Activated CD4-positive, alpha-beta T cell treated with anti-CD3 and anti-CD28 coated beads, Interleukin-10, Interleukin-2, amounts not matched to agents 100 ng/mL and 50 ng/mL, durations not matched to agents 16 hours and 8 hours (primary cell): ENCODE measurements at places on chromosomes 4 and X.

DNA sequence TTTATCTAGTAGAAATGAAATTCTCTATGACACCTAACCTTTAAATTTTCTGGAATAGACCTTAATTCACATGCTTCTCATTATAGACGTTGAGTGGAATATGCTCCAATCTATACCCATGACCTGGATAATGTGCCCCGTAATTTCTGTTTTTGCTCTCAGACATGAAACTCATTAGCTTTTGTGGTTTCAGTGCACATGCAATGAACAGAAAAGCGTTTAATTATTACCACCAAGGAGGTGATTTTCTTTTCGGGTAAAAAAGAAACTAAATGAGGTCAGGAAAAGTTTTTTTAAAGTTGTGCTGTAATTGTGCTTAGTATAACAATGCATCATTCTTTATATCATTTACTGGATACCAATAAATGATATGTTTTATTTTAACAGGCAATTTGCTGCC lies 1703.9 kb upstream of the TENM3 start:
- DNase-seq = no peak

GRCh38 chr4:126264839-126265238 lies 950.1 kb downstream of the FAT4 start:
- no peak for DNase-seq

GRCh38 chr4:124530464-124531077 lies 182.0 kb downstream of the ANKRD50 start:
- no peak for DNase-seq

- no peak for DNase-seq
These were observed 439.1 kb downstream of the TLL1 start for GRCh38 chr4:166312166-166312565.

DNA sequence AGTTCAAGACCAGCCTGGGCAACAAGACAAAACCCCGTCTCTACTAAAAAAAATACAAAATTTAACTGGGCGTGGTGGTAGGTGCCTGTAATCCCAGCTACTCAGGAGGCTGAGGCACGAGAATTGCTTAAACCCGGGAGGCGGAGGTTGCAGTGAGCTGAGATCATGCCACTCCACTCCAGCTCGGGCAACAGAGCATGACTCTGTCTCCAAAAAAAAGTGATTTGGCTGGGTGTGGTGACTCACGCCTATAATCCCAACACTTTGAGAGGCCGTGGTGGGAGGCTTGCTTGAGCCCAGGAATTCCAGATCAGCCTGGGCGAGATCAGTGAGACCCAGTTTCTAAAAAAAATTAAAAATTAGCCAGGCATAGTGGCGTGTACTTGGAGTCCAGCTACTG lies 4.1 kb downstream of the OPHN1 start:
- no peak for DNase-seq

DNA sequence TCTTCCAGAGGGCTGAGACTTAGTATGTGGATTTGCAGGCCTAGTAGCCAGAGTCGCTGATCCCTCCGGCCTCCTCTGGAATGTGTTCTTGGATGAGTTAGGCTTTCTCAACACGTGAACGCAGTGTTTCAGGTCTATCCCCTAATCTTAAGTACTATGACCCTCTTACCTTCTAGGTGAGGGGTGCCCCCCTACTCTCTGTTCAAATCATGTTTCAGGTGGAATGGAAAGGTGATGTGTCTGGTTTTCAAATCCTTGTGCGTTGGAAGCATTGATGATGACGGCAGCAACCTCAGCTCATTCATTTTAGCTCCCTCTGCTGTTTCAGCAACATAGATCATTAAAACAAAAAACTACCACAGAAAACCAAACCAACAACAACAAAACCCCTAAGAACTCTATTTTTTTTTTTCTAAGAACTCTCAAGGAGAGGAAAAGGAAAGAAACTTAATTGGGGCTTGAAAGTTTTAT lies 56.4 kb downstream of the RWDD4 start:
- peak; percentile 5 for DNase-seq

GRCh38 chr4:152094970-152095700 lies 334.3 kb upstream of the GATB start:
- DNase-seq = peak; percentile 14

DNA sequence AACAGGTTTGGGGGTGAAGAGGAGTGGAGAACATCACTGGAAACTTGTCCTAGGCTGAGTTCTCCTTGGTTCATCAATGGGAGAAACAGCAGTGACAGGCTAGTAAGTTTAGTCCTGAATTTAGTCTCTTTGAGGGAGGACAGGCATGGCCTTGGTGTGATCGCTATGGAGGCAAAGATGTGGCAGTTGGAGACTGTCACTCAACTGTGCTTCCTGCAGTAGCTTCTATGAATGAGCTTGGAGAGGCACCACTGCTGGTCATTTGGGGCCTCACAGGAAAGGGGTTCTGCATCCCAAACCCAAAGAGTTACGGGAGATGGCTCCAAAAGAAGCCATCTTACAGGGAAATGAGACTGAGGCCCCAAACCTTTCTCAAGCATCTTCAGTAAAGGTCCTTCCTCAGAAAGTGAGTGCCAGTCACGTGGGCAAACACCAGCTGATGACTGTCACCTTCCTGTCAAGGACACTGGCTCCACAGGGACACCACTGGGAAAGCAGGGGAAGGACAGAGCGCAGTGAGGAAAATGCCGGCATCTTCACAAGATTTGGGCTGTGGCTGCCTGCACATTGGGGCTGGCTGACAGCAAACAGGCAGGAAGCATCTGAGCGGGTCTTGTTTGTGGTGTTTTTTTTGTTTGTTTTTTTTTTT lies 7.2 kb downstream of the MRFAP1 start:
- DNase-seq = no peak

DNA sequence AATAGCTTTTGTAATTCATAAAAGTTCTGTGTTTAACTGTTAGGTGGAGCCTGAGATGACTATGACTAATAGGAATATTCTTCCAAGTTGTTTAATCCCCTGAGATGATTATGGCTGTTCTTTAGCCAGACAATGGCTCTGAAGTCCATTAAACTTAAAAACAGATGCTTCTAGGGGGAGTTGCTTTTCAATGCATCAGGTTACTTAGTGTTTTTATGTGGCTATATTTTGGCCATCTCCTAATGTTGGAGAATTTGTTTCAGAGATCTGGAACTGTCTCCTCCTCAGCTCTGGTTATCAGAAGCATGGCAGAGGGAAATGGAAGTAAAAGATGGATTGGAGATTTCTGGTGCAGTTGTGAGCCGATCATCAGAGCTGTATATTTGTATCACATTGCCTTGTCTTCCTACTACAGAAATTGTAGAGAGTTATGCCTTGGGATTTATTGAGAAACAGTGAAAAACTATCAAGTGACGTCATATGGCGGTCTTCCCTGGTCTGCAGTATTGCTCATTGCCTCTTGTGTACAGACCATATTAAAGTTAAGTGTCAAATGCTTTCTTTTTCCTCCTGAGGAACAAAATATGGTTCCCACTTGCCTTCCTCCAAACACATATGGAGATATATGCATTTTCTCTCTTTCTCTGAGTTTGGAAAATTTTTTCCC lies 29.8 kb downstream of the SGMS2 start:
- no peak for DNase-seq

GRCh38 chr4:124484008-124484407 lies 228.5 kb downstream of the ANKRD50 start:
- DNase-seq = no peak

- no peak for DNase-seq
These were observed 81.6 kb upstream of the MID1 start for GRCh38 chrX:10702031-10702430.

DNA sequence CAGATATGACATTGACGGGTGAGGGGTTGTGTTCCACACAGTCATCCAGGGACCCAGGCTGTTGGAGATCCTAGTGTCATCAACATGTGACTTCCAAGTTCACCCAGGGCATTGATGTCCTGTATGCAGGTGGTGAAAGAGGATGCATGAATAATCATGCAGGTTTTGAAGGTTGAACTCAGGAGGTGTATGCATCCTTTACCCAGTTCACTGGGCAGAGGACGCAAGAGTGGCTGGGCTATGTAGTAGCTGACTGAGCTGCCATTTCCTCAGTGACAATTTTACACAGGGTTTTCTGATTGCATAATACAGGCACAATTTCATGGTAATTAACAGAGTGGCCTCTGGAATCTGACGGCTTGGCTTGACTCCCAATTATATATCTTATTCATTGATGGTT lies 323.0 kb downstream of the HS3ST1 start:
- DNase-seq = no peak

- DNase-seq = no peak
These were observed 119.2 kb upstream of the LEF1 start for GRCh38 chr4:108287834-108288413.

DNA sequence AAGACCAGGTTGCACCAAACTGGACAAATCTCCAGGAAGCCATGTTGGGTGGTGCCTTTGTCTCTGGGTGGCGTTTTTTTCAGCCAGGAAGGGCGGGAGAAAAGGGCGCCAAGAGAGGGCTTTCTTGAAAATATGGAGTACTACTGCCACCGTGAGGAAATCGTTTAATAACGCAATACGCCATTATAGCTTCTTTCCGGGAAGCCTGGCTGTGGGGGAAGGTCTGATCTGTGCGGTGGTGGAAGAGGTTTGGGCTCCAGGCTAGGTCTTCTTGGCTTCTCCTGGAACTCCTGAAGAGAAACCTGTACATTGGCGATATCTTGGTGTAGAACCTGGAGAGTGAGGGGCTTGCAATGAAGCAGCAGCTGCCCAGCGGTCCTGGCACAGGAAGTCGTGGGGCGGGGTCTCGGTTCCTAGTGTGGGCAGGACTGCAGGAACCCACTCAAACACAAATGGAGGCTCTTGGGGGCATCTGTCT lies 202.7 kb downstream of the OR13H1 start:
- DNase-seq = peak; percentile 89

- DNase-seq = no peak
These were observed 24.5 kb upstream of the GPR78 start for GRCh38 chr4:8555716-8556115.

DNA sequence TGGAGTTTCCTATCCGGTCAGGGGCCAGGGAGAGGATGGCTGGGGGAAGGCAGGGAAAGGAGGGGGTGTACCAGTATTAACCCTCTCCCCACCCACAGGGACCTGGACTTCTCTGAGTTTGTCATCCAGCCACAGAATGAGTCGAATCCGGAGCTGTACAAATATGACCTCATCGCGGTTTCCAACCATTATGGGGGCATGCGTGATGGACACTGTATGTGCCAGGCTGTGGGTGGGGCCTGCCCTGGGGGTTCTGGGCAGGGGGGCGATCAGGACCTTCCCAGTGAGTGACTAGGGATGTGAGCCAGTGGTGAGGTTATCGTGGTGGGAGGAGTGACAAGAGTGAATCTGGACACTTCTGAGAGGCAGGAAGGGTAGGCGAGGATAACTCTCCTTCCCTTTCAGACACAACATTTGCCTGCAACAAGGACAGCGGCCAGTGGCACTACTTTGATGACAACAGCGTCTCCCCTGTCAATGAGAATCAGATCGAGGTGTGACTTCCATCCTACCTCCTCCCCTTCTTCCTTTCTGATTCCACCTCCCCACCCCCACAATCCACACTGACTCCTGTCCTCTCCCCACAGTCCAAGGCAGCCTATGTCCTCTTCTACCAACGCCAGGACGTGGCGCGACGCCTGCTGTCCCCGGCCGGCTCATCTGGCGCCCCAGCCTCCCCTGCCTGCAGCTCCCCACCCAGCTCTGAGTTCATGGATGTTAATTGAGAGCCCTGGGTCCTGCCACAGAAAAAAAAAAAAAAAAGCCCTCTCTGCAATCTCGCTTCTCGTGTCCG lies 14.6 kb downstream of the USP11 start:
- DNase-seq = peak; percentile 51

DNA sequence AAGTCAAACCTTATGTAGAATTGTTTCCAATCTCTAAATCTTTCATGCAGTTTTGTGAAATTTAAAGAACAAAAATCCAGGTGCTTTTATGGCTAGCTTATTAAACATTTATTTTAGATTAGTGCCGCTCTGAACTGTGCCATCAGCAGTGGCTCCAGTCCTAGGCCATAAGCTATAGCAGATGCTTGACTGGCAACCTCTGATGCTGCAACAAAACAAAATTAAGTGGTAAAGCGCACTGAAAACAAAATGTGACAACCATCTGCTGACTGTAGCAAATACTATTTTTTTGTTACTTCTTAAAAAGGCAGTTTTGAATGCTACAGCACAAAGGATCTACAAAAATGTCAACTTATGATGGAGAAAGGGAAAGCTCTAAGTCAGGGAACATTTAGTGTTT lies 237.4 kb downstream of the DCLK2 start:
- DNase-seq = no peak

GRCh38 chr4:8446122-8446521 lies 5.5 kb downstream of the TRMT44 start:
- DNase-seq = no peak

- DNase-seq = no peak
These were observed 45.5 kb downstream of the OPHN1 start for GRCh38 chrX:68387776-68388175.

DNA sequence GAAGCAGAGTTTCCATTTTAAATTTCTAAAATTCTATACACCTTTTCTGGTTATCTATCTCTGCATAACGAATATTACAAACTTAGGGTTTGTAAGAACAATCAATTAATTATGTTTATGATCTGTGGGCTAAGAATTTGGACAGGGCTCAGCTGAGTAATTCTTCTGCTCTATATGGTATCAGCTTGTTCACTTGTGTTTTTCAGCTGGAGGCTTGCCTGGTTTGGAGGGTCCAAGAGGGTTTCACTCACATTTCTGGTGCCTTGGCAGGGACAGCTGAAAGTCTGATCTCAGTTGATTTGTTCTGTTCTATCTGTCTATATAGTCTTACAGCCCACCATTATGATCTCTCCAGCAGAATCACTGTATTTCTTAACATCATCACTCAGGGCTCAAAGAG lies 57.8 kb upstream of the ADGRA3 start:
- DNase-seq = no peak

DNA sequence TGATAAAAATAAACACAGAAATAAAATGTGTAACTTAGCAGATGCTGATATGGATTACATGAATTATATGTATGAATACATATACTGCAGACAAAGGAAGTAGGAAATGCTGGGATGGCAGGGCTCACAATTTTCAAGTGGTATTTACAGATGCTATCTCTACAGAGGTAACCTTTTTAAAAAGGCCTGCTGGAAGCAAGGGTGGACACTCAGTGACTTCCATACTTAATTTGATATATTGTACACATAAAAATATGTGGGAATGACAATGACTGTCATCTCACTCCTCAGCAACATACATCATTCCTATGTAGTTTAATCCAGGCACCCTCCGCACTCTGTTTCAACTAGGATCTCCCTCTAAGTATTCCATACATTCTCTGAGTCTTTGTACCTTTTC lies 452.9 kb downstream of the DTHD1 start:
- DNase-seq = no peak

DNA sequence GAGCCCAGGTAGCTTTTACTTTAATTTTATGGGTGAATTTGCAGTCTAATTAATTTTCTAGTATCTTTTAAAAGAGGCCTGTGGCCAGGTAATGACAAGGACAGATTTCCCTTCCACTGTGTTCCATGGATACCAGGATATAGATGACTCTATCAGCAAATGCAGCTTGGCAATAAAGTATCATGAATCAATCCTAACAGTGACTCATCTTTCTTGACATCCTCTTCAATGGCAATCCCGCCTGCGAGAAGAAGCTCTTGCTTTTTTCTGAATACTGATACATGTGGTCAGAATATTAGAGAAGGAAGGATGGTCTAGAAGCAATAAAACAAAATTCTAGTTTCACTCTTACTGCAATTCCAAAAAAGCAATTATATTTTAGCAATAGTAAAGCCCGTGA lies 267.8 kb downstream of the DTHD1 start:
- no peak for DNase-seq
